HTR-8/SVneo (cell line): ENCODE measurements at places on chromosomes 13 and 19.
A peak's percentile ranks its signal among the peaks of the same experiment; 100 is the strongest.

DNA sequence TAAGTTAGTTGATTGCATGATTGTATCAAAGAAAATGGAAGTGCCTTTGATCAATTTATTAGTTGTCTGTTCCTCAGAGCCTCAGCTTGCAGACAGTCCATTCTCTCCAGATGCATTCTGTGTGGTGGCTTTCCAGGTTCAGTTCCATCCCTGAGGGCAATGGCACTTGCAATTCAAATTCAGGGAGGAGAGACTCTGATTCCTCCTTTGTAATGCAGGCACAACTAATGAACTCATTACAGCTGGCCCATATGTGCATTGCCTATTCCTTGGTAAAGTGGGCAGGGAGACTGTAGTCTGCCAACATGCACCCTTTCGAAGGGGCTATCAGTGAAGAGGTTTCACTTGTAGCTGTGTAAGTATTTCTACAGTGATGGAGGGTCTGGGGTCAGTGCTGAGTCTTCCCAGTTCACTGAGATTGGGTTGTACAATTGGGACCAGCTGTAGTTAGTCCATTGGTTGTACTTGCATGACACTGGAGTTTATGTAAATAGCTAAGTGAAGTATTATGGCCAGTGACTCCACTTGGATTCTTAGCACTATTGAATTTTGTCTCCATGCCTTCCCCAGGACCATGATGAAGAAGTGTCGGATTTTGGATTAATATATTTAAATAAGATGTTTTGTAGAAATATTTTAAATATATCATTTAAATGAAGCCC, 401.7 kb downstream of the GPC6 start:
- no peak for DNase-seq

DNA sequence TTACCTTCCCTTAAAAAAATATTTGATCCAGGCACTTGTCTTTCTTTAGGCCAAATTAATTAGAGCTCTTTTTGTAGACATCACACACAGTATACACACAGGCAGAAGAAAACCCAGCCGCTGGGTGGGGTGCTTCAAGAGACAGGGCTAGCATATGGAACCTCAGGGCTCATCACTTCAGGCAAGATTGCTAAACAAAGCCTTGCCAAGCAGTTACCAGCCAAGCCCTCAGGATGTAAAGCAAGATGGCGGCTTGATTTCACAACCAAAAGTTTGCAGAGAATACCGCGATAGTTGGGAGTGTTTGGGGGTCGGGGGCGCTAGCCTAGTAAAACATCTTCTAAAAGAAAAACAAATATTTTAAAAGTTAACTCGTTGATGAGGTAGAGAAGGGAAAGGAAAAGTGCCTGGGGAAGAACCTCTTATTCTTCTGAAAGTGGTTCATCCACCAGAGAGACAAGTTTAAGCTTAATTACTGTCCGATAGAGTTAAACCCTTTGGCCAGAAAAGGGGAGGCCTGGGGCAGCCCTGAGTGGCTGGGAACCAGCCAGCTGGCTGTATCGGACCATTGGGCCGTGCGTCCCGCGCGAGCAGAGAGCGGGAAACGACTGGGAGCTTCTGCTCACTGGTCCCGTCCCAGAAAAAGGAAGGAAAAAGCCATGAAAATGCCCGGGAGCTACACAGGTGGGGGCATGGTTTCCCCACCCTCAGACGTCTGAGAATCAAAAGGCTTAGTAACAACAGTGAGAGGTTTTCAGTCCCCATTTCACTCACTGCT, 254.9 kb upstream of the PCDH20 start:
- DNase-seq = no peak

GRCh38 chr19:35231956-35232645, 3.6 kb upstream of the FAM187B start:
- no peak for DNase-seq

DNA sequence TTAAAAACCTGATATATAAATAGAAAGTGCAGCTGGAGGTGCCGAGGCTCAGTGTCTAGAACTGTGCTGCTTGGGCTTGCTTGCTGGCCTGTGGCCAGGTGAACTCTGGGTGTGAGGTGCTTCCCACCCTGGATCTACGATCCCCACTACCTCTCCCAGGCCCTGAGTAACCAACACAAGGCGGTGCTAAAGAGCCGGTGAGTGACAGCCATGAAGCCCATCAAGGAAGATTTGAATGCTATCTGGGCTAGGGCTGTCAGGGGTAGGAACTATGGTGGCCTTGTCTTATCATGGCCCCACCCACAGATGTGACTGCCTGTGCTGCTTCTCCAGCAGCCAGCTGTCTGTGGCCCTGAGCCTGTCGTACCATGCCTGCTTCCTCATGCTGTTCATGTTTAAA, 25.6 kb upstream of the ZNF91 start:
- no peak for DNase-seq

DNA sequence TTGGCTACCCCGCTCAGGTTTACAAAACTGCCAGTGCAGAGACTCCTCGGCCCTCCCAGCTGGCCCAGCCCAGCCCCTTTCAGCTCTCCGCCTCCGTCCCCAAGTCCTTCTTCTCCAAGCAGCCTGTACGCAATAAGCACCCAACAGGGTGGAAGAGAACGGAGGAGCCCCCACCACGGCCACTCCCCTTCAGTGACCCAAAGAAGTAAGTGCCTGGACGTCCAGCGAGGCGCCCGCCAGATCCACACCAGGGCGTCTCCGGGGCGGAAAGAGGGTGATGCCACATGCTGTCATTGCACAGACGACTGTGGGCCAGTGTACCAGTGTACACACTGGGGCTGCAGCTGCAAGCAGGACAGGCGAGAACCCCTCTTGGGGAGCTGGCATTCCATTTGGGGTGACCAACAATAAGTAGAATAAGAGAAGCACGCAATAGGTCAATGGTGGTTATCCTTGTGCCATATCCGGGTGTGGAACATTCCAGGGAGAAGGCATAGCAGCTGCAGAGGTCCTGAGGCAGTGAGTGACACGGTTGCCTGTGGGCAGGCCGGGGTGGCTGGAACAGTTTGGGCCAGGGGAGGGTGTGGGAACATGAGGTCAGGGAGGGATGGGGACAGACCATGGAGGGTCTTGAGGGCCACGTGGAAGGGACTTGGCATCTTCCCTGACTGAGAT, 41.3 kb downstream of the DPF1 start:
- DNase-seq = no peak

DNA sequence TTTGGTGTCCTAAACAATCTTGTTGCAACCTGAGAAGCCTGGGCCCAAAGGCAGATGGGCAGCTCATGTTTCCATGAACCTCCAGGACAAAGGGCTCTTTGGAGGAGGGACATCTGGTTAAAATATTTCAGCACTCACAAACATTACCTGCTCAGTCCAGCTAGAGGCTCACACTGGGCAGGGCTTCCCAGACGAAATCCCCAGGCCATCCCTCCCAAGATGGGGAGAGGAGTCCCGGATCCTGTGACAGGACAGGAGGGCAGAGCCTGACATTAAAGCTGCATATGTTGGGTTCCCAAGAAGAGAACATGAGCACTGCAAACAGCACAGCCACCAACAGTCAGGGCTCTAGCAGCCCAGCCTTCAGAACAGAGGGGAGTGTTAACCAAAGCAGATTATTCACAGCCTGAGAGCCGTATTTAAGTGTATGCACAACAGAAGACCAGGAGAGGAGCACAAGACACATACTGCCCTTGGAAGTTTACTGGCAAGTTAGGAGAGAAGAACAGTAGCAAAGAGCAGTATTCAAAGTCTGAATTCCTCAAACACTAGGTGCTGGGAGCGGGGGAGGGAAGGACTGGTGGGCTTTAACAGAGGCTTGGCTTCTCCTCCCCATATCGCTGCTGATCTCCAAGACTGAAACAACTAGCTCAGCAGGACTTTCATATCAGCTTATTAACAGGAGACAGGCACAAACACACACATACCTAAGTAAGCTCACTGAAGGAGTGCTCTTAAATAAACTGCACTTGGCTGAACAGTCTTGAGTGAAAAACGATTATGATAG, 12.3 kb downstream of the ATP7B start:
- no peak for DNase-seq

GRCh38 chr19:48642862-48643261, 3.1 kb downstream of the CA11 start:
- DNase-seq = no peak

DNA sequence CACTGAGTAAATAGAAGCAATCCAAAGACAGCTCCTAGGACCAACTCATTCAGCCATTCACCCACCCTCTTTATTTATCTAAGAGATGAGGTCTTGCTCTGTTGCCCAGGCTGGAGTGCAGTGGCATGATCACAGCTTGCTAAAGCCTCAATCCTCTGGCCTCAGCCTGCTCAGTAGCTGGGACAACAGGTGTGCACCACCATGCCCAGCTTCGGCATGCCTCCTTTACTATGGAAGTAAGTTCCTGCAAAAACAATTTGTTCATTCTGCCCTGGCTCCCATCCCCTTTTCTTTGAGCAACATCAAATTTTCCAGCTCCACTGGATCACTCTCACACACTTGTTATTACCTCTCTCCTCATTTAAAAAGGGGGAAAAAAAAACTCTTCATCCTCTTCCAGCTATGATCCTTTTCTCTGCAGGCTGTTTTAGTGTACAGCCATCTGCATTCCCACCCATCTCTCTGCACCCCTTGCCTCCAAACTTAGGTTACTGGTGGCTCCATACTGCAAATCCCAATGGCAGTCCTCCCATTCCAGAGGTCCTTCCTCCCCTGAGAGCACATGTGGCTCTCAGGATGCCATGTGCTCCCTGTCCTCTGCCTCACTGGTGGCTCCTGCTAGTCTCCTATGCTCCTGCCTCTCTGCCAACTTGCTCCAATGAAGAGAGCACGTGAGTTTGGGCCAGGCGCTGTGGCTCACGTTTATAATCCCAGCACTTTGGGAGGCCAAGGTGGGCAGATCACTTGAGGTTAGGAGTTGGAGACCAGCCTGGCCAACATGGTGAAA, 2.2 kb downstream of the ELOF1 start:
- no peak for DNase-seq

DNA sequence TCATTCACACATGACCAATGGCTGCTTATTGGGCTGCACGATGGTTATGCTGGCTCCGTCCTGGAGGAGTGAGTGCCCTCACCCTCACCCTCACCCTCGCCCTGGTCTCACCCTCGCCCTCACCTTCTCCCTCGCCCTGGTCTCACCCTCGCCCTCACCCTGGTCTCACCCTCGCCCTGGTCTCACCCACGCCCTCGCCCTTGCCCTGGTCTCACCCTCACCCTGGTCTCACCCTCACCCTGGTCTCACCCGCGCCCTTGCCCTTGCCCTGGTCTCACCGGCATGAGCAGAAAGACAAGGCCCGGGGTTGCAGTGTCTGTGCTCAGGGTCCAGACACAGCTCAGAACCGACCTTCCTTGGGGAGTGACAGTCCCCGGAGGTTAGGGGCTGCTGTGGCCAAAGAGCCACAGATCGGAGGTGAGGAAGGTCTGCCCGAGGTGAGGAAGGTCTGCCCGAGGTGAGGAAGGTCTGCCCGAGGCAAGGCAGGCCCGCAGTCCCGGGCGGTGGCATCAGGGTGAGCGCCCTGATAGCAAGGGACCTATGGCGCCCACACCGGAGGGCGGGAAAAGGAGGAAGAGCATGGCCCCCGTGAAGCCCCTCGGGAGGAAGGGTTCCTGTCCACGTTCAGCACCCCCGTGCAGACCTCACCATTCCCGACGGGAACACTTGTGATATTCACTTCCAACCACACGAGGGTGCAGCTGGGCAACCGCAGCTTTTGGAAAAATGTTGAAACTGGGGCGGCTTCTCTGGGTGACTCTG, 65.6 kb downstream of the MCF2L start:
- peak; percentile 60 for DNase-seq

GRCh38 chr19:28493884-28494283, 719.1 kb downstream of the UQCRFS1 start:
- no peak for DNase-seq

DNA sequence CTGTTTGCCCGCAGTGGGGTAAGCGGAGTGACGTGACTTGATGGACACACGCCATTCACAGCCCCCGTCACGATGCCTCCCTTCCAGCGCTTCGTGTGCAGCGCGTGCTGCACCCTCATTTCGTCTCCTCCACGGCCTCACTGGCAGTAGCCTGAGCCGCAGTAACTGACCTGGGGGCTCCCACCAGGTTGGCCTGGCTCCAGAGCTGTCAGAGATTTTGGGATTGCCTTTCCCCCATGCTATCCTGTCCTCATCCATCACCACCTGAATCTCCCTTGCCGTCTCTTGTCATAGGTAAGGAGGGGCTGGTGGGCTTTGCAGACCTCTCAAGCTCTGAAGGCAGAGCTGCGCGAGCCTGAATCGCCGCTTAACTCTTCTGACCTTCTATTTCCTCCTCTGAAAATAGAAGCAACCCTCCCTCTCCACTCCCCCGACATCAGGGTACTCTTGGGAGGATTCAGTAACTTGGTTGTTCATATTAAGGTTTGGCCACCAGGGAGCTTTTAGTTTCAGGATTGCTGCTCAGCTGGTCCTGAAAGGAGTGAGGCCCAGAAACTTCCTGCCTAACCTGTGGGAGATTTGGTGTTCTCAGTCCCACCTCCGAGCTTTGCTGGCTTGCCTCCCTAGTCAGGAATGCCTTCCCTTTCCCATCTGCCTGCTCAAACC, 27.9 kb downstream of the SIGLEC5 start:
- DNase-seq = no peak

DNA sequence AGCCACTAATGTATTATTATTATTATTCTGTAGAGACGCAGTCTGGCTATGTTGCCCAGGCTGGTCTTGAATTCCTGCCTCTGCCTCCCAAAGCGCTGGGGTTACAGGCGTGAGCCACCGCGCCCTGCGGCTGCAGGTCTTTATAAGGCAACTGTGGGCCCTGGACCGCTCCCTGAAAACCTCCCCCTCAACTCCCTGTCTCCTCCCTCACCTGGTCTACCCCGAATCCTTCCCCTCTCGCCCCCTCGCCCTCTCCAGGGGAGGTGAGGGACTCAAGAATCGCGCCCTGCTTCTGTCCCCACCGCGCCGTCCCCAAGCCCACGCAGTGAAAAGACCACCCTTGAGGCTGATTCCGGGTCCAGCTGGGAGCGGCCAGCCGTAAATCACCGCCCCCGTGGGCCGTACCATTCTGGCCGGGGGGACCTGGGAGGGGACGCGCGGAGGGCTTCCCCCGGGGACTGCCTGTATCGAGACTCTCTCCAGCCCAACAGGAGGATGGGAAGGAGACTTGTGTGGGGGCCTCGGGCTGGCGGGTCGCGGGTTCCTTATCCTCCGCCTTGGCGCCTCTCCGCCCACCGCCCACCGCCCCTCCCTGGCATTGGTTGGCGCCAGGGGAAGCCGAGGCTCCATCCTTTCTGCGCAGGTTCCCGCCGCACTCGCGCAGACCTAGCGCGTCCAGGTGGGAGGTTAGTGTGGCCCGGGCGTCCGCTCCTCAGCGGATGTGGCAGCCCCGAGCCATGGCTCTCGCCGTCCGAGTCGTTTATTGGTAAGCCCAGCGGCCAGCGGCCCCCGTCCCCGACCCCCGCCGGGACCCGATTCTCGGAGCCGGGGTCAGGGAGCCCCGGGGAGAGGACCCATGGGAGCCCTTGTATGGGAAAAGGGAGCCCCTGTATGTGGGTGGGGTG, at the start of gene SELENOW:
Gene SELENOW, plus strand, starts transcription at position 655 of the 905 bp plus-strand sequence. Its CDS starts 83 bp downstream, at position 738.
- peak; percentile 88 for DNase-seq
